ENCODE measurements at places on chromosomes 7 and 10.

- H3K4me3 ChIP-seq = no peak overlapping the region
- no peak overlapping the region for H3K27ac ChIP-seq
- H3K36me3 ChIP-seq = peaks cover 56% of the 10 kb centered on the region
- peaks cover 36% of the 10 kb centered on the region for H3K4me1 ChIP-seq
- peaks cover 3% of the 10 kb centered on the region for H3K27me3 ChIP-seq
Measured at GRCh38 chr10:70066190-70066589, 13.5 kb downstream of the MACROH2A2 start.

DNA sequence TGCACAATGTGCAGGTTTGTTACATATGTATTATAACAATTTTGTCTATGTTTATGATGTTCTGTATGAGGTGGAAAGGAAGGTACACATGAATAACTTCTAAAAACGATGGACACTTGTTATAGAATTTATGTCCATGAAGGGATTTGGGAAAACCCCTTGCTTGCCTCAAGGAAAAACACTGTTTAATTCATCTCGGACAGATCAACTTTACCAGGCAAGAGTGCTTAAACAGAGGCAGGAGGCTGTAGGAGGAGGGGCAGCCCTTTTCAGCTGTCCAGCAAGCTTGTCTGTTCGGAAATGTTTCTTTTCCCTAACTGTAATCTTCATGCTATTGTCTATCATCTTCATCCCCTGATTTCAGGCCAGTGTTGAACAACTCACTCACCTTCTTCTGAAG lies 200.9 kb downstream of the CDC14C start:
- no peak overlapping the region for H3K4me3 ChIP-seq
- no peak for DNase-seq
- no peaks in the 10 kb centered on the region for H3K36me3 ChIP-seq
- peaks cover 2% of the 10 kb centered on the region for H3K27me3 ChIP-seq
- no peak overlapping the region for H3K27ac ChIP-seq

- DNase-seq = no peak
- peaks cover 24% of the 10 kb centered on the region for H3K36me3 ChIP-seq
- H3K4me3 ChIP-seq = no peak overlapping the region
Measured at GRCh38 chr7:152054367-152055230, 29.1 kb downstream of the GALNT11 start.

DNA sequence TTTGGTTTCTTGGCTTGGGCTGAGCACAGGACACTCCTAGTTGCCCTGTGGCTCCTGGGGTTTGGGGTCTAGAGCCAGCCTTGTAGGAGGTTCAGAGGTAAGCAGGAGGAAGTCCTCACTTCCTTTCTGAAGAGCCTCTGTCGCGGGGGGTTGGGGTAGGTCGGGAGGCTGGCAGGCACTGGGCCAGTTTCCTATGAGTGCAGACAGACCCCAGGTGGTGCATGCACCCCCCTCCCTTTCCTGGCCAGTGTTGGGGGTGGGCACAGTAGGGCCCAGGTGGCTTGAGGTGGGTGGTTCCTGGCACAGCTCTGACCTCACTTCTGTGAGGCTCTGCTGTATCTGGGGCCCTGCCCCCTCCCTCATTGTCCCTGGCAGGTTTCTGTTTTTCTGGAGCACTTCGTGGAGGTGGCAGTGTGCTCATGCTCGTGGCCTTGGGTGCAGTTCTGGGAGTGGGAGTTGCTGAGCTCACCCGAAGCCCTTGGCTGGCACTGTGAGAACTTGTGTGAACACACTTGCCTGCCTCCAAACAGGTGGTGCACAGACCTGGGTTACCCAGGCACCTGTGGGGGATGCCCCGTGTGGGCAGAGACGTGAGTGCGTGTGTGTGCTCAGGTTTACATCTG lies 1.8 kb downstream of the PALD1 start:
- no peak overlapping the region for H3K27ac ChIP-seq
- H3K36me3 ChIP-seq = no peaks in the 10 kb centered on the region
- peaks cover 53% of the 10 kb centered on the region for H3K4me1 ChIP-seq
- H3K4me3 ChIP-seq = peak overlapping the region; percentile 78

GRCh38 chr7:36023033-36023560 lies 130.0 kb upstream of the EEPD1 start:
- H3K27me3 ChIP-seq = peaks cover 9% of the 10 kb centered on the region
- no peak overlapping the region for H3K27ac ChIP-seq
- DNase-seq = no peak
- no peak overlapping the region for H3K4me3 ChIP-seq

- H3K36me3 ChIP-seq = no peaks in the 10 kb centered on the region
- DNase-seq = no peak
- H3K27me3 ChIP-seq = peaks cover 20% of the 10 kb centered on the region
- H3K27ac ChIP-seq = no peak overlapping the region
Measured at GRCh38 chr10:70292004-70292403, 8.2 kb upstream of the NPFFR1 start.

DNA sequence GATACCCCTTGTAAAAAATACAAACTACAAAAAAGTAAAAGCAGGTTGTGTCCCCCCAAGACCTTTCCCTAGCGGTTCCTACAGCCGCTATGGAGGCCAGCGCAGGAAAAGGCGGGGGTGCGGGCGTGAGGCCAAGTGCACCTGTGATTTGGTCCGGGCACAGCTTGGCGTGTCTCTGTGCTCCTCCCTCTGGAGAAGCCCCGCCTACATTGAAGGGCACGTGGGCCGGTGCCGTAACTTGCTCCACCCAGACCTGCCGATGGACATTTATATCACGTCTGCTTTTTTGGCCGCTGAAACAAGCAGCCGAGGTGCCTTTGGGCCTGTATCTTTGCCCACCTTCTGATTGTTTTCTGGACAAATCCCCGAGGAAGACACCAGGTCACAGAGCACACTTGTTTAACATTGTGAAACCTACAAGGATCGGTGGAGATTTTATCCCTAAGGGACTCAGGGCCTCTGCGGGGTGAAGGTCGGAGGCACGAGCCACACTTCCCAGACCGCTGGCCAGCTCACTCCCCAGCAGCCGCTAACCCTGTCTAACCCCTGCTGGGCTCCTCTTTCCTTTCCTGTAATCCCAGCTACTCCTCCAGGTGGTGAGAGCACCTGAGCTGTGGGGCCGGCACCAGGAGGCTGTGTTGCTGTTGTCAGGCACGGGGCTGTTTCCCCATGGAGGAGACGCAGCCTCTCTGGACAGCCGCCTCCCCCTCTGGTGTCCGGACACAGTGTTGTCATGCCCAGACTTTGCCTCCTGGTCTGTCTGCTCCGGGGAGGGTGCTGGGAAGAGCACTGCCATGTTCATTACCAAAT lies 18.8 kb upstream of the INPP5A start:
- H3K27me3 ChIP-seq = peaks cover 28% of the 10 kb centered on the region
- H3K27ac ChIP-seq = no peak overlapping the region
- peak overlapping the region; percentile 76 for H3K4me3 ChIP-seq
- DNase-seq = peak; percentile 60

DNA sequence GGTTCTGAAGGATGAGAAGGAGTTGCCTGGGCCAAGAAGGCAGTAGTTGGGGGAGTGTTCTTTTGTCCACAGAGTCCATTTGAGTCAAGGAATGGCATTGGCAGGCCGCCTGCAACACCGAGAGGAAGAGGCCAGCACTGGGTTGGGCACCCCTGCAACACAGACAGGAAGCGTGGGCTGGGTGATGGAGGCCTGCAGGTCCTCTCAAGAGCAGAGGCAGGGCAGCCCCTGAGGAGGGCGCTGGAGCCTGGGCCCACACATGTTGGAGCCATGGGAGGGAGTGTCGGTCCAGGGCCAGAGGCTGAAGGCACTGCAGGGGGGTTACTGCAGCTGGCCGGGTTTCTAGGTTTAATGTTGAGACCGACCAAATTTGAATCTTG lies 137.3 kb downstream of the PTPN20 start:
- no peak for DNase-seq
- H3K4me1 ChIP-seq = peaks cover 48% of the 10 kb centered on the region
- H3K27me3 ChIP-seq = peaks cover 4% of the 10 kb centered on the region
- H3K36me3 ChIP-seq = no peaks in the 10 kb centered on the region
- H3K27ac ChIP-seq = no peak overlapping the region
- no peak overlapping the region for H3K4me3 ChIP-seq

DNA sequence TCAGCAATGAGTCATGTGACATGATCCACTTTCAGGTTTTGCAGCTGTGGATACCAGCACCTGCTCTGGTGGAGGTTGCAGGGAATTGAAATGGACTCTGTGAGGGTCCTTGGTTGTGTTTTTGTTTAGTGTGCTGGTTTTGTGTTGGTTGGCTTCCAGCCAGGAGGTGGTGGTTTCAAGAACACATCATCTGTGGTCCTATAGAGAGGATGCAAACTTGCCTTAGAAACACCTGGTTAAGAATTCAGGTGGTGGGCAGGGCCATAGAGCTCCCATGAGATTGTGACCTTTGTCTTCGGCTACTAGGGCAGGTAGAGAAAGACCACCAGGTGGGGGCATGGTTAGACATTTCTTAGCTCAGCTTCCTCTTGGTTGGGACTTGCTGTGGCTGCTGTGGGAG lies 59.2 kb upstream of the CYP2C9 start:
- no peak overlapping the region for H3K4me3 ChIP-seq
- H3K27ac ChIP-seq = no peak overlapping the region
- peaks cover 13% of the 10 kb centered on the region for H3K4me1 ChIP-seq
- no peak for DNase-seq

- no peaks in the 10 kb centered on the region for H3K36me3 ChIP-seq
- DNase-seq = no peak
- no peak overlapping the region for H3K27ac ChIP-seq
- H3K4me1 ChIP-seq = peaks cover 16% of the 10 kb centered on the region
Measured at GRCh38 chr10:3389130-3389529, 216.5 kb upstream of the PITRM1 start.

DNA sequence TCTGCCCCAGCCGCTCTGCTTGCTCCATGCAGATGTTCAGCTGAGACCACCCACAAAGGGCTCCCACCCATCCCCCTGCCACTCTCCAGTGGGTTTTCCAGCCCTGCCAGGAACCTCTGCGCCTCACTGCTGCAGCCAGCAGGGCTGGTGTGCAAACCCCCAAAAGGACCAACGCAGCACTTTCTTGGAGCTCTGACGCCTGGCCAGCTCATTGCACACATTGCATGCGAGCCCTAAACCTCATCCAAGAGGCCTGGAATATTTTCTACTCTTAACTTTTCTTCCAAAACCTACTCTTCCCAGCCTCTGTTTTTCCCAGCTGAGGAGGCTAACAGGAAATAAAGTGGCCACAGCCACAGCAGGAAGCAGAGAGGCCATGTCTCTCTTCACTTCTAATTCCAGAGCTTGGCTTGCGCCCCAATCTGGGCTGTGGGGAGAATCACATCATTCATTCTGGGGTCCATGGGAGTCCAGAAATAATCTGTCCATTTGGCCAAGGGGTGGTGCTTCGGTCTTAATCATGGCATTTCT lies 4.6 kb upstream of the FAM170B start:
- peaks cover 9% of the 10 kb centered on the region for H3K27me3 ChIP-seq
- no peak for DNase-seq
- H3K27ac ChIP-seq = no peak overlapping the region
- peaks cover 34% of the 10 kb centered on the region for H3K4me1 ChIP-seq
- H3K36me3 ChIP-seq = no peaks in the 10 kb centered on the region
- no peak overlapping the region for H3K4me3 ChIP-seq

DNA sequence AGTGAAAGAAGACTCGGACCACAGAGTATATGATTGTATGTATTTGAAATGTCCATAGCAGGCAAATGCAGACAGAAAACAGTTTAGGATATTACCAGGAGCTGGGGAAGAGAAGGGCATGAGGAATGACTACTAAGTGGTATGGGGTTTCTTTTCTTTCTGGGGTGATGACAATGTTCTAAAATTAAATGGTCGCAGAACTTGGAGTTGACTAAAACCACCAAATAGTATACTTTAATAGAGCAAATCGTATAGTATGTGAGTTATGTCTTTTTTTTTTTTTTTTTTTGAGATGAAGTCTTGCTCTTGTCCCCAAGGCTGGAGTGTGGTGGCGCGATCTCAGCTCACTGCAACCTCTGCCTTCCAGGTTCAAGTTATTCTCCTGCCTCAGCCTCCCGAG lies 34.6 kb downstream of the XRCC2 start:
- DNase-seq = no peak
- H3K27ac ChIP-seq = no peak overlapping the region
- H3K36me3 ChIP-seq = peaks cover 34% of the 10 kb centered on the region
- no peak overlapping the region for H3K4me3 ChIP-seq
- no peaks in the 10 kb centered on the region for H3K4me1 ChIP-seq

DNA sequence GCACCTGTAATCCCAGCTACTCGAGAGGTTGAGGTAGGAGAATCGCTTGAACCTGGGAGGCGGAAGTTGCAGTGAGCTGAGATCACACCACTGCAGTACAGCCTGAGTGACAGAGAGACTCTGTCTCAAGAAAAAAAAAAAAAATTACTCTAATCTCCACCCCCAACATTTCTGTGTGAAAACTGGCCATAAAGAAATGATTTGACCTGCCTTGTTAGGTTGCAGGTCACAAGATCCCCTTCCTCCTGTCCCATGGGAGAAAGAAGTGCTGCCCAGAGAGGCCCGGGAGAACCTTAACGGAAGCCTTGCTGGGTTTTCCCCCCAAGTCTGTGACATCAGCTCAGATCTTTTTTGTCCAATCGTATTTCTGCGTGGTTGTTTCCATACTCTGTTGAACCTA lies 8.7 kb upstream of the CALHM1 start:
- no peak overlapping the region for H3K27ac ChIP-seq
- no peak overlapping the region for H3K4me3 ChIP-seq
- peaks cover 19% of the 10 kb centered on the region for H3K4me1 ChIP-seq
- no peaks in the 10 kb centered on the region for H3K36me3 ChIP-seq
- H3K27me3 ChIP-seq = peaks cover 19% of the 10 kb centered on the region

DNA sequence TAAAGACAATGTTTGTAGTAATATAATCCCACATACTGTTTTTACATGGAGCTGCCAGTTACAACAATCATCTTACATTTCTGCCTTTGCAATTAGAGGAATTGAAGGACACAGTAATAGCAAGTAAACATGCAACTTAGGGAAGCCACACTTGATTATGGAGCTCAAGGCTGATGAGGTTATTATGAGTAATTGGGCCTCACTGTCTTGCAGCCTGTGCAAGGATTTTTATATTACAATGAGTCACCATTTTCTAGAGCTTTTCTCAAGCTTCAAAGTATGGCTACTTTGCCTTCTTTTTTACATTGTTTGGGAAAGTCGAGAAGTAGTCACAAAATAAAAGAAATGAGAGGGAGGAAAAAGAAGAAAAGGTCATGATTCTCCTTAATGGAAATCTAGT lies 226.4 kb downstream of the KIAA1217 start:
- H3K27ac ChIP-seq = no peak overlapping the region
- DNase-seq = no peak
- peaks cover 21% of the 10 kb centered on the region for H3K4me1 ChIP-seq

DNA sequence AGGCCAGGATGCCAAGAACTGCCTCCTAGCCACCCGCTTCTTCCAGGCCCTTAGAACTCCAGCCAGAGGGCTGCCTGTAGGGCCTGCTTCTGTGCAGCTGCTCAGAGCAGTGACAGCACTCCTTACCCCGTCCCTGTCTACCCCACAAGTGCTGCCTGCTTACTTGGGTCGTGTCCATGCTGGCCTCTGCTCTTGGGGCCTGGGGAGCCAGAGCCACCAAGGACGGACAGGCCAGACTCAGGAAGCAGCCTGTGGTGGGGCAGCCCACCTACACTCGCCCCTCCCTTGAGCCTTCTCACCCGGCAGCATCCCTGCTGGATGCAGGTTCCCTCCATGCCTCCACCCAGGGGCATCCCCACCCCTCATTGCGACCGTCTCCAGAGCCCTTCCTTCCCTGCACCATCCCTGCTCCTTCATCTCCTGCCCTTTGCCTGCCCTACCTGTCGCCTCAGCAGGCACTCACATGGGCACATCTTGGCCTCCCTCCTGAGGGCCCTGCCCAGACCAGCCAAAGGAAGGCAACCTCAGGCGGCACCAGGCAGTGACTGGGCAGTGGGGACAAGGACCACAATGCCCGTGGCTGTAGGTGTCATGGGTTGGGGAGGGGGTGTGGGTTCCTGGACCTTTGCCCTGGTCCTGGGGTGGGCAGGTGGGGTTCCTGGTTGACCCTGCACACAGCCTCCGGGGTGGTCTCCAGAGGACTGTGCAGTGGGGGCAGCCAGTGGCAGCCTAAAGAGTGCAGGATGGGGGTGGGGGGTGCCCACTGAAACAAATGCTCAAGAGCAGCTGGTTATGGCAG lies 78.0 kb upstream of the TNS3 start:
- H3K36me3 ChIP-seq = no peaks in the 10 kb centered on the region
- peaks cover 24% of the 10 kb centered on the region for H3K4me1 ChIP-seq
- no peak overlapping the region for H3K4me3 ChIP-seq
- no peak for DNase-seq
